ENCODE measurements at places on chromosomes 1 and 21.

- DNase-seq, result no peak
Measured at GRCh38 chr1:214319938-214320337, 39.0 kb downstream of the SMYD2 start.

GRCh38 chr1:230464671-230465070 is 38.5 kb upstream of the PGBD5 start:
- no peak for DNase-seq

GRCh38 chr1:10631121-10631810 is 156.5 kb downstream of the PEX14 start:
- DNase-seq, result no peak

GRCh38 chr1:160078512-160079195 is 2.7 kb upstream of the KCNJ9 start:
- no peak for DNase-seq

DNA sequence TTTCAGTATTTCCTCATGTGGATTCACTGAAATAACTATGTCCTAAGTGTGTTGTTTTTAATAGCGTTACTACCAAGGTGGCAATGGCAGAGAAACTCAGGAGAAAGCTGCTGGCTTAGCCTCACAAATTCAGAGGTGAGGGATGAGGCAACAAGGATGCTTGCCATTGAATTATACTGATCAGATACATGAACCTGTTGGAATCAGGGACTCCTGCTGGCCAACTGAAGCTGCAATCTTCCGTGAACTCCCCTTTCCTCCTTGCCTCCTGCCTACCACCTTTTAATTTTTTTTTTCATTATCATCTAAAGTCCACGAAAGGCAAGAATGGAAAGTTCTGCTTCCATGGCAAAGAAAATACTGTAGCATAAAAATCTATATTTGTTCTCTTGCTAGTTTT is 254.7 kb downstream of the NFIA start:
- DNase-seq, result no peak

- DNase-seq, result no peak
Measured at GRCh38 chr1:55213885-55214211, 1.3 kb downstream of the USP24 start.

GRCh38 chr21:36038701-36039497 is 21.4 kb downstream of the SETD4 start:
- no peak for DNase-seq

- peak; percentile 6 for DNase-seq
Measured at GRCh38 chr1:71080230-71080738, 551 bp downstream of the ZRANB2 start.

DNA sequence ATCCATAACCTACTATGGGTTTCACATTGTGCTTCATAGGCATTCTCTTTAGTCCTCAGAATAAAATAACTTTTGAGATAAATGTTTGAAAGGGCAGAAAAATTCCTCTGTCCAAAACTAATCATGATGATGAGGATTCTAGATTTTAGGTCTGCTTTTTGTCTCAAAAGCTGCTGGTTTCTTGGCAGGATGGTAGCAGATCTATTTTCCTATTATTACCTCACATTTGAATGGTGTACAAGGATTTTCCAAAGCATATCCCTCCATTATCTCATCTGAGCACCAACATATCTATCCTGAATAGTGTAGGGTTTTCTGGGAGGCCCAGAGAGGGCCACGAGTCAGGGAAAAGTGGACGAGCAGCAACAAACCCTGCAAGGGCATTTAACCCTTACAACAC is 201.9 kb downstream of the PLPP3 start:
- DNase-seq, result no peak

DNA sequence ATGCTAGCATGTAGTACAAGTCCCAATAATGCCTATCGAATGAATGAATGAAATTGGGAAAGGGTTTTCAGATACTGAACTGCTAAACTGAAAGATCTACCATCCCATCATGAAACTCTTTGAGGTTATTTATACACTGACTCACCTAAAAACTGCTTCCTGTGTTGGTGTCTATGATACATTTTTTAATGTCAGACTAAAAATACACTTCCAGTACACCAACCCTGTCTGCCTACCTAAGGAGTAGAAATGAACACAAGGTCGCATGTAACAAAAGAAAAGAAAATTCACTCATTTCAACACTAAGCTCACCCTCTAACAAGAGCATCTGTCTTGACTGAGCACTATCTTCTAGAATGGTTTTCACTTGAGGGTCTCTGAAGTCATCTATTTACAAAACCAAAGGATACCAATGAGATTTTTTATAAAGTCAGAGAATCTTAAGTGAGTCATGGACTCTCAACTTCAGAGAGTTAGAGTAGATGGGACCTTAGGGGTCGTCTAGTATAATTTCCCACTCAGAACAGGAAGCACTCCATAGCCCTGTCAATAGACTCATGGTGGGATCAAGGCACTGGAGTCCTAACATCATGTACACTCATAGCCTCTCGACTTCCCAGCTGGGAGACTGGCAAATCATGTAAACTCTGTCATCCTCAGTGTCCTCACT is 53.4 kb downstream of the WLS start:
- peak; percentile 41 for DNase-seq

GRCh38 chr1:184242507-184242943 is 144.3 kb upstream of the C1orf21 start:
- peak; percentile 21 for DNase-seq

DNA sequence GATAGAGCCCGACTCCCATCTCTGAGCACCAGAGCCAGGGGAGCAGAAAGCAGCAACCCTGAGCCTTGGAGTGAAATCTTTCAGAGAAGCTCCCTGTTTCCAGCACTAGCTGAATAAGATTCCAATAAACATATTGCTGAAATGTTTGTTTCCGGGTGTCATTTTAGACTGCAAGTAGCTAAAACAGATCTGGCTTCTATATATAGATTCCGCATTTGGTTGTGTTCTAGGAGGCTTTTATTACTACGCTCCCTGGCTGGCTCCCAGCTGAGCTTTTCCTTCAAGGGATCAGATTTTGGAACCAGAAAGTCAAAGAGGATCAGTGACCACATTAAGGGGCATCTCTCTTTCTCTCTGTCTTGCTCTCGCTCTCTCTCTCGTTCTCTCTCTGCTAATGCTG is 88.2 kb downstream of the PAPPA2 start:
- no peak for DNase-seq

GRCh38 chr1:110780600-110781484 is 92.1 kb upstream of the CD53 start:
- DNase-seq, result peak; percentile 64

GRCh38 chr1:25427696-25428095 is 3.0 kb upstream of the MACO1 start:
- DNase-seq, result no peak

GRCh38 chr1:210332719-210333398 is 4.2 kb downstream of the HHAT start:
- DNase-seq, result peak; percentile 21

GRCh38 chr1:246005067-246005466 is 502.0 kb downstream of the SMYD3 start:
- peak; percentile 99 for DNase-seq

DNA sequence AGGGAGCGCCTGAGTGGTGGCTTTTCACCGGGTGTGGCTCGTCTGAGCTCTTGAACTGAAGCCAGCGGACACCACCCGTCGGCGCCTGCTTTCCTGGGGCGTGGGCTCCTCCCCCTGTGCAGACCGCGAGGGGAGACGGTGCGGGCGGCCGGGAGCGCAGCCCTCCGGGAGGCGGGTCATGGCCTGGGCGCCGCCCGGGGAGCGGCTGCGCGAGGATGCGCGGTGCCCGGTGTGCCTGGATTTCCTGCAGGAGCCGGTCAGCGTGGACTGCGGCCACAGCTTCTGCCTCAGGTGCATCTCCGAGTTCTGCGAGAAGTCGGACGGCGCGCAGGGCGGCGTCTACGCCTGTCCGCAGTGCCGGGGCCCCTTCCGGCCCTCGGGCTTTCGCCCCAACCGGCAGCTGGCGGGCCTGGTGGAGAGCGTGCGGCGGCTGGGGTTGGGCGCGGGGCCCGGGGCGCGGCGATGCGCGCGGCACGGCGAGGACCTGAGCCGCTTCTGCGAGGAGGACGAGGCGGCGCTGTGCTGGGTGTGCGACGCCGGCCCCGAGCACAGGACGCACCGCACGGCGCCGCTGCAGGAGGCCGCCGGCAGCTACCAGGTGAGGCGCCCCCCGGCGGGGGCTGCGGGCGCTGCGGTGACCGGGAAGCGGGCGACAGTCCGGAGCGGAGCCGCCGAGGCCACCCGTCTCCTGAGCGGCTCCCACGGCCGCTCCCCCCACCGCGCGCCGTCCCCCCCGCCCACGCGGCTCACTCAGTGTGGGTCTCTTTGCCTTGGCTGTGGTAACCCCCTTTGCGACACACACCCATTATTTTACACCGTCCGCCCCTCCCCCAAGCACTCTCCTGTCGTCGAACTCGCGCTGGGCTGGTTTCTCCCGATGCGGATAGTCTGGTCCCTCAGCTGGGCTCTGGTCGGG is at the start of gene TRIM58:
Gene TRIM58 (plus strand): TSS at position 119 of the 916 bp plus-strand sequence. CDS start 60 bp downstream, at position 179.
- no peak for DNase-seq

DNA sequence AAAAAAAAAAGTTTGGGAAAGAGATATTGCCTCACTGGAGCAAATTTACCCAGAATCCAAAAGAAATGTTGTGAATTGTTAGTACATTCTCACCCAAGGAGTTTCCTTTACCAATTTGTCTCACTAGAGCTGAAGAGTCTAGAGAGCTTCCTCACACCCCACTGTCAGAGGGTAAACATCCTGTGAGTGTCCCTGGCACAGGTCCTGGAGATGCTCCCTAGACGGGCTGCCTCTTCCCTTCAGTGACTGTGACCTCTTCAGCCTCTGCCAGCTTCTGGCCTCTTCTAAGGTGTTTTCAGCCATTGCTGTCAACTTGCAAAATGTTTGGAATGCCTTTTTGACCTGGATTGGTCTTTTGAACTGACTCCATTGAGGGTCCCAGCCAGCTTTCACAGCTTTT is 159.4 kb downstream of the DHRS3 start:
- DNase-seq, result no peak

GRCh38 chr1:117930173-117930447 is 571 bp downstream of the WDR3 start:
- DNase-seq, result no peak

GRCh38 chr1:202155478-202156021 is 4.9 kb downstream of the PTPN7 start:
- no peak for DNase-seq

DNA sequence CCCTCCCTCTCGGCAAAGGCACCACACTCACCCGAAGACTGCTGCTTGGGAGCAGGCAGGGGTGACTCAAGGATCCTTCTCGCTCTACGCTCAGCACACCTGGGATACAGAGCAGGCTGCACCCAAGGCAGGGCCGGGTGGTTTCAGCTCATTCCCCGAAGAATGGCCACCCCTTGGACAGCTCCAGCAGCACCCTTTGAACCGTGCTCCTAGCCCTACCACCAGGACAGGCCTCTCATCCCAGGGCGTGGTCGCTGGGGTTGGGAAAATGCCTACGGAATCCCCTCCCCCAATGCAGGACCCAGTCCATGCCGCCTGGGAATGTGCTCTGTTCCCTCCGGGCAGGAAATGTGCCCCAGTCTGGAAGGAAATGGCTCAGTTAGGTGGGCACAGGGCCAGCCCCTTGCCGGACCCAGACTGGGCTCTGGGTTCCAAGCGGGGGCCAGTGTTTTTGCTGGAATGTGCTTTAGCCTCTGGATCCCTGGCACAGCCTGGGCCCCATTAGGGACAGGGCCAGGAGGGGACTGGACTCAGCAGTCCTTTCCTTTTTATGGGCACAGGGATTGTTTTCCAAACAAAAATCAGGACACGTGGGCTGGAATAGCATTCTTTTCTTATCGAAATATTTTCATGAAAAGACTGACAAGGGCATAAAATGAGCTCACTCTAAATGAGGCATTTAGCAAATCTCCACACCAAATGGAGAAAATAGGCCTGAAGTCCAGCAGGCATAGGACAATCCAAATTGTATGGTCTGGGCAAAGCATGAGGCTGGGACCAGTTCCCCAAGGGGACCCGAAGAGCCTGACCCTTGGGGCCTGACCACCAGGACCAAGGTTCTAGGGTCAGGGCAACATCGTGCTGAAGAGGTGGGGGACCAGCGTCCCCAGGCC is 7.3 kb downstream of the TMEM82 start:
- DNase-seq, result peak; percentile 25

- DNase-seq, result no peak
Measured at GRCh38 chr1:56336982-56337381, 242.4 kb downstream of the PLPP3 start.

- DNase-seq, result no peak
Measured at GRCh38 chr1:198245379-198245778, 88.6 kb downstream of the NEK7 start.

DNA sequence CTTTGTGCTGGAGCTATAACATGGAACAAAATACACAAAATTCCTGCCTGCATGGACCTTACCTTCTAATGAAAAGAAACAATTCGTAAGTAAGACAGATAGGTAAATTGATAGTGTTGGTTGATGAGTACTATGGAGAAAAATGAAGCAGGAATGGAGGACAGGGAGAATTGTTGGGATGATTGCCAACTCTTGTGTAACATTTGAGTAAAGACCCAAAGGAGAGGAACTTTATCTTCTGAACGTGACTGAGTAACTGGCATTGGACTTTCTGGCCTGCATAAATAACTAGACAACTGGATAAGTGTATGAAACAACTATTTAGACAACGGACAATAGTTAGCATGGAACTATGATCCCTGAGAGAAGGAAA is 6.8 kb upstream of the EFCAB14 start:
- DNase-seq, result peak; percentile 46

DNA sequence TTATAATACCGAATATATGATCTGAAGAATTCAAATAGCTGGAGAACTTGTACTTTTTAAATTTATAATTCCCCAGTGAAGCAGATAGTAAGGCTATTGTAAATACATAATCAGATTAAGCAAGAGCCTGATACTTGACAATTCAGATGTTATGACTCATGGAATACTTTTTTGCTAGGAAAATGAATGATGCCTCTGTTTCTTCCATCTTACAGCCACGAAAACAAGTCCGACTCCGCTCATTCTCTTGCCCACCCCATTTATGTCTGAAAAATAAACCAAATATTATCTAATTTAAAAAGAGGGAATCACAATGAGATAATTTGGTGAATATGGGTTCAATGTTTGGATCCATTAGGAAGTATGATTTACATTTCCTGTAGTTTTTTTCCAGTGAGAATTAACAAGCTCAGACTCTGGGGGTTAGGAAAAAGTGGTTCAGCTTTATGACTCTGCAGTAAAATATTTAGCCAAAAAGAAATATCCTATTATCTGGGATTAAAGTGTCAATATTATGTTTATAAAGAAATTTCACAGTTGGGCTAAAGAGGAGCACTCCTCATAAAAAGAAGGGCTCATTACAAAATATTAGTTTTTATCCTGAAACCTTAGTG is 50.4 kb upstream of the DAB1 start:
- peak; percentile 70 for DNase-seq

DNA sequence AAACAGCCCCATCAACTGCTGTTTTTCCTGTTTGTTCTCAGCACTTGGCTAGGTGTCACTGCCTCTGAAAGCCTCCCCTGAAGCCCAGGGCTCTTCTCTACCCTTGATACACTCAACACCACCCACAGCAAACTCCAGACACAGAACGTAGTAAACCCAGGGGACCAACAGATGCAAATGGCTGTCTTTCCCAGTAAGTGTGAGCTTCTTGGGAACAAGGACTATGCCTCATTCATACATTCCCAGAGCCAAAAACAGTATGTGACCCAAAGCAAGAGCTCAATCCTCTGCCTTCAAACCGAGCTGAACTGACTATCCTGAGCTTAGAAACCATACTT is 4.4 kb downstream of the LBR start:
- DNase-seq, result no peak

GRCh38 chr1:16420424-16421118 is 16.7 kb downstream of the SPATA21 start:
- DNase-seq, result no peak

GRCh38 chr1:64234714-64235113 is 31.3 kb downstream of the UBE2U start:
- DNase-seq, result no peak
